ENCODE measurements at places on chromosomes 3 and 15. TPM values are rescaled to one million over a fixed set of nuclear protein-coding genes. Genes with fewer than 3 reads are reported as not detected.

DNA sequence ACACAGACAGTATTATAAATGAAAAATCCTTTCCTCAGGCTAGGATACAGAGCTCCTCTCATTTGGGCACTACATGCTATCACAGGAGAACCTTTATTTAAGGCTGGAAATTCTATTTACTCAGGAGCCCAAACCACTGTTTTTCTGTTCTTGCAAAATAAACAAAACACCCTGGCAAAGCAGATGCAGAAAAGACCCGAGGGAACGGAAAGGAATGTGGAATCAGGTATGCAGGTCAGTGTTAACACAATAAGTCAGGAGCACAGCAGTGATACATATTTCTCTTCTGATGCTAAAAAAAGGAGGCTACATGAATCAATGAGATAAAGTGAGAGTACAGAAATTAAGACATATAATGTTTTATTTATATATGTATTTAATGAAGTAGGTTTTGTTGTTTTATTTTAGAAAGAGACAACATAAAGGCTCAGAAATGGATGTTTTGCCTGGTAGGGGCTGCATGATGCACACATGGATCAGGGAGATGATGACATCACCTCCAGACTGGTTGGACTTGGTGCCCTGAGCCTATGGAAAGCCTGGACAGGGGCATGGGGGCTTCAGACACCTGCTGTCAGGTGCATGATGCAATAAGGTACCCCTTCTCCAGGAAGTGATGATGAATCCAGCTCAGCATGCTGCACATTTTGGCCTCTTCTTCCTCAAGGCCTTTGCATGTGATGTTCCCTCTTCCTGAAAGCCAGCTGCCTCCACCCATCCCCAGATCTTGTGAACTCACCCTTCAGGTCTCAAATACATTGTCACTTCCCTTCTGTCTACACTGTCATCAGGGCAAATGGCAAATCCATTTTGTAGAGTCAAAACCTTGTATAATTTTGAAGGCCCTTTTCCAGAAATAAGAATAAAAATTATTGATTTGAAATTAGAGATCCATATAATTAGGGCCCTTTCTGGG lies 19.1 kb upstream of the RBP1 start:
- peaks cover 70% of the 10 kb centered on the region for H3K4me1 ChIP-seq
- peak overlapping the region; percentile 70 for H3K27ac ChIP-seq
- no peaks in the 10 kb centered on the region for H3K36me3 ChIP-seq

The PRR20G gene
- not detected for total RNA-seq

- no peaks in the 10 kb centered on the region for H3K4me1 ChIP-seq
- no peak within 1 kb of the TSS for H3K27ac ChIP-seq
- no peaks in the 10 kb centered on the region for H3K36me3 ChIP-seq
- H3K27me3 ChIP-seq: no peaks in the 10 kb centered on the region
- peak; percentile 64 for DNase-seq
- peak within 1 kb of the TSS; percentile 59 for H3K4me3 ChIP-seq
Observed at GRCh38 chr3:44712455-44713075, at the start of gene ZNF502. Gene ZNF502, plus strand, starts transcription at chr3:44712660. Its CDS starts 7,602 bp downstream, at chr3:44720262.

The OR5H14 gene
- total RNA-seq: not detected

The SI gene
- total RNA-seq: not detected

The SEMA3G gene
- 0.10 TPM for total RNA-seq

GRCh38 chr3:122886946-122887345 lies 92.1 kb downstream of the SLC49A4 start:
- H3K27ac ChIP-seq: no peak overlapping the region
- no peaks in the 10 kb centered on the region for H3K36me3 ChIP-seq
- no peak for DNase-seq
- H3K4me3 ChIP-seq: no peak overlapping the region

GRCh38 chr3:18946524-18946923 lies 201.8 kb upstream of the KCNH8 start:
- DNase-seq: no peak
- no peaks in the 10 kb centered on the region for H3K36me3 ChIP-seq
- H3K27ac ChIP-seq: no peak overlapping the region
- no peak overlapping the region for H3K4me3 ChIP-seq

GRCh38 chr3:69791919-69792399 lies 52.7 kb downstream of the MITF start:
- no peaks in the 10 kb centered on the region for H3K36me3 ChIP-seq
- H3K27me3 ChIP-seq: no peaks in the 10 kb centered on the region
- no peak overlapping the region for H3K4me3 ChIP-seq
- H3K27ac ChIP-seq: no peak overlapping the region
- peak; percentile 14 for DNase-seq
- H3K4me1 ChIP-seq: peaks cover 9% of the 10 kb centered on the region

The ZNF501 gene
- total RNA-seq: 1.8 TPM

The SKIL gene
- 96.4 TPM for total RNA-seq

DNA sequence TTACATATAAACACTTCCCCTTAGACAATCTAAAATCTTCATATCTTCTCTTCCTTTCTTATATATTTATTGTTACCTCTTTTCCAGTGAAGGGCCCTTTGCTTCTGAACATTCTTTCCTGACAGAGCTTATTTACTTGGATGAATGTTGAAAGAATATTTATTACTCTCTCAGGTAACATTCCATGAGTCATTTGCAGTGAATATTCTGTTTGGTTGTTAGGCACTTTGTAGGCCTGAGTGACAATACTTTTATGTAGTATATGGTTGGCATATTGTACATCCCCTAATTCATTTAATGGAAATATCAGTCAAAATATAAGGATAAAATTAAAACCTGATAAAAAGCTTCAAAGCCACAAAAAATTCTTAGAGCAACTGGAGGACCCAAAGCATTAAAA lies 260.9 kb upstream of the KCNMB2 start:
- H3K4me3 ChIP-seq: no peak overlapping the region
- DNase-seq: no peak
- H3K27ac ChIP-seq: no peak overlapping the region
- no peaks in the 10 kb centered on the region for H3K4me1 ChIP-seq
- no peaks in the 10 kb centered on the region for H3K27me3 ChIP-seq
